Activated CD8-positive, alpha-beta memory T cell treated with anti-CD3 and anti-CD28 coated beads for 1 hour (primary cell): ENCODE measurements at places on chromosomes 11 and 22.

GRCh38 chr11:32310214-32310601 lies 125.1 kb downstream of the WT1 start:
- DNase-seq: no peak

DNA sequence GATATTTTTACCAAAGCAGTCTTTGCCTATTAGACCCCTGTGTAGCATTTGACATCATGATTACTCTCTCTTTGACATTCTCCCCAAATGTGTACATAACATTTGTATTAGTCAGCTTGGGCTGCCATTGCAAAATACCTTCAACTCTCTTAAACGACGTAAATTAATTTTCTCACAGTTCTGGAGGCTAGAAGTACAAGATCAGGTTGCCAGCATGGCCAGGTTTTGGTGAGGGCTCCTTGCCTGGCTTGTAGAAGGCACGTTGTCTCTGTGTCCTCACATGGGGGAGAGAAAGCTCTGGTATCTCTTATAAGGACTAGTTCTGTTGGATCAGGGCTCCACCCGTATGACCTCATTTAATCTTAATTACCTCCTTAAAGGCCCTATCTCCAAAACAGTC lies 12.3 kb upstream of the DLAT start:
- no peak for DNase-seq

- DNase-seq: no peak
These were observed at the start of gene BACE1 for GRCh38 chr11:117316197-117316961. Gene BACE1 (minus strand): TSS chr11:117316256. CDS start chr11:117315795, 461 bp downstream.

GRCh38 chr11:125201525-125202141 lies 37.1 kb downstream of the PKNOX2 start:
- DNase-seq: no peak

DNA sequence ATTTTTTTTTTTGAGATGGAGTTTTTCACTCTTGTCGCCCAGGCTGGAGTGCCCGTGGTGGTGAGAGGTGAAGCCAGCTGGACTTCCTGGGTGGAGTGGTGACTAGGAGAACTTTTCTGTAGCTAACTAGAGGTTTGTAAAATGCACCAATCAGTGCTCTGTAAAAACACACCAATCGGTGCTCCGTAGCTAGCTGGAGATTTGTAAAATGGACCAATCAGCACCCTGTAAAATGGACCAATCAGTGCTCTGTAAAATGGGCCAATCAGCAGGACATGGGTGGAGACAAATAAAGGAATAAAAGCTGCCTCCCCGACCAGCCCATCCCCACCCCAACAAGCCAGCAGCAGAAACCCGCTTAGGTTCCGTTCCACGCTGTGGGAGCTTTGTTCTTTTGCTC lies 4.4 kb upstream of the RAPSN start:
- no peak for DNase-seq

GRCh38 chr11:833114-833791 lies 501 bp downstream of the CD151 start:
- DNase-seq: no peak

DNA sequence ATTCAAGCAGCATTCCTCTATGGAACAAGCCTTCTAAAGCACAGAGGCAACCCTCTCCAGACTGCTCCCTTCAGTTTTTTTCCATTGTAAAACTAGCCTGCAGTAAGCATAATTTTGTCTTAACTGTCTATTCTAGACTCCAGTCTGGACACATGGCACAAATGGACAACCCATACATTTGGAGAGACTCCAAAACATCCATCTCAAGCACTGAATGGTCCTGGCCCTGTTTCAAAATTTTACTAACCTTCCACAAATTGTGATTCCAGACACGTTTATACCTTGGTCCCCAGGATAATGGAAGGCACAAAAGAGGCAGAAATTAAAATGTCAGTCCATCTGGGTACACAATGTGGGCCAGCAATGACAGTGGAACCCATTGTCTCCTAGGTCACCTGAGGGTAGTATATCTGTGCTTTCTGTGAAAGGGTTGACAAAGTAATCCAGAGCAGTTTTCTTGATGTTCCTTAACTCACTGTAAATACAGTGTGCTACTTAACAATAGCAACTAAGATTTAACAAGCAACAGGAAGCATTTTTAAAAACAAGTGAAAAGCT lies 16.2 kb upstream of the SESN3 start:
- no peak for DNase-seq

DNA sequence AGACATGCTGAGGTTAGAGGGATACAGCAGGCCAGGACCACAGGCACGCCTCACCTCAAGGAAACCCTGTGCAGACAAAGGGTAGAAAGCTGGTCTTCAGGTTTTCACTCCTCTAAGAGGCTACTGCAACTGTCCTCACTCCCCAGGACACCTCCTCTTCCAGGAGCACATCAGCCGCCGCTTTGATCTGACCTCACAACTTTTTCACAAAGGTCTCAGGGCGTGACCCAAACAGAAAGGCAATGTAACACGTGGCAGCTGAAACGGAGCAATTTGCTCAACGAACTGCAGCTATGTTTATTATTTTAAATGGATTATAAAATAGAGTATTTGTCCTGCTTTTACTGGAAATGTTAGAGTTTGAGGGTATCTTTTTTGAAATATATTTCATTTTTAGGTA lies 46.1 kb downstream of the LARGE1 start:
- no peak for DNase-seq

- DNase-seq: no peak
These were observed 20.0 kb upstream of the TUB start for GRCh38 chr11:8060801-8061554.

DNA sequence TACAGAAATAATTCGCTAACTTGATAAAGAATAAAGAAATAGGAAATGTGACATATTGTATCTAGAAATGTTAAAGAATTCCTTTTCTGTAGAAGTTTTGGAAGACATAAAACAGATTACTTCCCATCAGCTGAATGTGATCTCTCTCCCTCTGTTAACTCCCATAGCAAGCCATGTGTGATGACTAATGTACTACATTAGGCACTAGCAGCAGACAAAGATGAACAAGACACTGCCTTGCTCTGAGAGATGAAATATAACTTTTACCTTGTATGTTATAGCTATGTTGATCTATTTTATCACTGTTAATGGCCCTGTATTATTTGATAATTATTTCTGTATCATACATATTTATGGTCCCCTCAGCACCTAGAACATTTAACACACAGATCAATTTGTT lies 817.2 kb downstream of the LRRC4C start:
- DNase-seq: no peak

- DNase-seq: no peak
These were observed 84.7 kb downstream of the FAM76B start for GRCh38 chr11:95704865-95705264.

- DNase-seq: no peak
These were observed 63.7 kb downstream of the MICAL2 start for GRCh38 chr11:12174128-12174476.

- no peak for DNase-seq
These were observed 2.3 kb downstream of the MN1 start for GRCh38 chr22:27799015-27799826.

GRCh38 chr22:40334899-40335298 lies 11.4 kb upstream of the ADSL start:
- no peak for DNase-seq

GRCh38 chr22:45420539-45420938 lies 7.0 kb downstream of the RIBC2 start:
- DNase-seq: no peak

GRCh38 chr11:9563196-9563730 lies 10.2 kb upstream of the WEE1 start:
- DNase-seq: no peak

DNA sequence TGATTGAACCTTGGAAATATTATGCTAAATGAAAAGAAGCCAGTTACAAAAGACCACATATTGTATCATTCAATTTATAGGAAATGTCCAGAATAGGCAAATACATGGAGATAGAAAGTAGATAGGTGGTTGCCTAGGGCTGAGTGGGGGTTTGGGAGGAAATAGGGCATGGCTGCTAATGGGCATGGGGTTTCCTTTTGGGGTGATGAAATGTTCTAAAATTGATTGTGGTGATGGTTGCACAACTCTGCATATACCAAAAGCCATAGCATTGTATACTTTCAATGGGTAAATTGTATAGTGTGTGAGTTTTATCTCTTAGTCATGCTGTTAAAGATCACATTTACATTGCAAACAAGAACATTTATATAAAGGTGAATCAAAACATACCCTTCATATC lies 48.7 kb downstream of the LDLRAD3 start:
- DNase-seq: no peak

GRCh38 chr11:104122011-104122635 lies 41.8 kb downstream of the PDGFD start:
- DNase-seq: no peak

DNA sequence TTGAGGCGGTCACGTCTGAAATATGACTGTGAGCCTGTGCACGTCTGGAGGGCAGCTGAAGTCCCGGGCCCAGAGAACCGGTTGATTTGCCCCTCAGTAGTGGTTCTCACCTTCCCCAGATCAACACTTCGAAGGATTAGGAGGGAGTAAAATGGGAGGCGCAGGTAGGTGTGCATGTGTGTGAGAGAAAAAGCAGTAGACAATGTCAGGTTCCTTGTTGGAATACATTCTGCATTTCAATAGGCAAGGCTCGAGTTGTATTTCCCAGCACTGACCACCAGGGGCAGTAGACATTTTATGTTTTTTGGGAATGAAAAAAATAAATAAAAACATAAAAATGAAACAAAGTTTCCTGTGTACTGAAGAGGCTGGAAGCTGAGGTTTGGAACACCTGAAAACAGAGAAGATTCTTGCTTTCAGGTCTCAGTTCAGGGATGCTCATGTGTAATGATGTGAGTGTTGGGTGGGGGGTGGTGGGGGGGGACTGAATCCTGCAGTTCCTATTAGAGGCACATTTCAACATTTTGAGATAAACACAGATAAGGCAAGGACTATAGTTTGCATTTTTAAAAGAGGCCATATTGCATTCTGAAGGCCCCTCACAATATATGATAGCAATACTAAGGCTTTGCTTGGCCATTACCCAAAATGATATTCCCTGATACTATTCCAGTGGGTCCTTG lies 333.9 kb downstream of the CADM1 start:
- no peak for DNase-seq

GRCh38 chr11:507727-508515 lies 879 bp upstream of the RNH1 start:
- DNase-seq: no peak

GRCh38 chr11:119764108-119764868 lies 35.3 kb upstream of the NECTIN1 start:
- no peak for DNase-seq

- DNase-seq: no peak
These were observed 137.8 kb upstream of the UBASH3B start for GRCh38 chr11:122517403-122518379.

GRCh38 chr11:95760941-95761340 lies 28.6 kb downstream of the FAM76B start:
- no peak for DNase-seq

DNA sequence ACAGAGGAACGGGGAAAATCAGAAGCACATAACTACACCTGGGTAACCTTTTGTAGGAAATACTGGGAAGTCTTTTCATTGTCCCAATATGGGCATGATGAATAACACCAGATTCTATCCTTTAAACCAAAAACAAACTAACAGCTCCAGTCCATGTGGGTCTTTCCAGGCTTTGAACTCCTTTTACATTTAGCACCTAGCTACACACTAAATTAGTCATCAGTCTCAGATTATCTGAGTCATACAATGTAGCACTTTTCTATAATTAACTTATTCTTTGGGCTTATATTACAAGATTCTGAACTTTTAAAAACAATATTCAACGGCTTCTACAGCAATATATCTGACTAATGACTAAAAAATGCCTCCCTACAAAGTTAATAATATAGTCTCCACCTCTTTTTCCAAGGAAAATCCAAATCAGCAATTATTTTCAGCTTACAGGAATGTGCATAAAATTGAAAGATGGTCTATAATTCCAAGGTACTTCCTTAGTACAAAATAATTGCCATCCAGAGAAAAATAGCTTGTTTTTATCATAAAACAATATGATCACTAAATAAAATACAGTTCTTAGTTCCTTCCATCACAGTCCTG lies 26.3 kb downstream of the STK33 start:
- DNase-seq: no peak

GRCh38 chr11:96472085-96472484 lies 82.3 kb downstream of the JRKL start:
- no peak for DNase-seq

DNA sequence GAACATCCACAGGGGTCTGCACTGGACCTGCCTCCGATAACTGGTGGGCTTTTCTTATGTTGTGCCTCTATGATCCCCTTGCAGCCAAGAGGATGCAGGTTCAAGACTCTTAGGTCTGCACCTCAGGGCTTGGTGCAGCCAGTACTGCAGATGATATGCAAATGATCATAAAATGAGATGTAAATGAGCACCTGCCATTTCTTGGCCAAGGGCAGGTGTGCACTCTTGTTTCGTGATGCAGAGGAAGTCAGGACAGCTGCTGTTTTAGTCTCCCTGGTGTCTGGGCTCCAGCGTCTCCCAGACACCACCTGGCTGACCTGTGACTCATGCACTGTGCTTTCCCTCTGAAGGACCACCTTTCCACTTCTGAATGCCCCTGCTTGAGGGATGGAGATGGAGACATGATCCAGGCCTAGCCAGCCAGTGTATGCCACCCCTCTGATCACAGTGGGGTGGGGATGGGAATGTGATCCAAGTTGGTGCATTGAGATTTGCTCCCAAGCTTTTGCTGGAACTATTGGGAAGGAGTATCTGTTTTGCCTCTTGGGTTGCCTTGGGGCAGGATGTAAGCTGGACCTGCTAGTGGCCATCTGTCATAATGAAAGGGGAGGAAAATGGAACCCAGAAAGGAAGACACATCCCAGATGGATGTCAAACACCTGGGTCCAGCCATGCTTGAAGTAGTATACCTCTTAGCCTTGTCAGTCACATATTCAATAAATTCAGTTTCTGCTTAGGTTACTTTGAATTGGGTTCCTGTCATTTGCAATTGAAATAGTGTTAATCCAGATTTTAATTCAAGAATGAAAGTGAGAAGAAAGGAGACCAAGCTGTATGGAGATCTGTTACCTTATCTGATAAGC lies 3.3 kb upstream of the KCNJ11 start:
- DNase-seq: no peak

- no peak for DNase-seq
These were observed 54.7 kb downstream of the GRAMD4 start for GRCh38 chr22:46674906-46675305.

GRCh38 chr11:77661670-77662069 lies 24.1 kb upstream of the CLNS1A start:
- no peak for DNase-seq

GRCh38 chr11:47391711-47392432 lies 13.5 kb upstream of the SPI1 start:
- no peak for DNase-seq
